ENCODE measurements at places on chromosomes 6 and 20.

DNA sequence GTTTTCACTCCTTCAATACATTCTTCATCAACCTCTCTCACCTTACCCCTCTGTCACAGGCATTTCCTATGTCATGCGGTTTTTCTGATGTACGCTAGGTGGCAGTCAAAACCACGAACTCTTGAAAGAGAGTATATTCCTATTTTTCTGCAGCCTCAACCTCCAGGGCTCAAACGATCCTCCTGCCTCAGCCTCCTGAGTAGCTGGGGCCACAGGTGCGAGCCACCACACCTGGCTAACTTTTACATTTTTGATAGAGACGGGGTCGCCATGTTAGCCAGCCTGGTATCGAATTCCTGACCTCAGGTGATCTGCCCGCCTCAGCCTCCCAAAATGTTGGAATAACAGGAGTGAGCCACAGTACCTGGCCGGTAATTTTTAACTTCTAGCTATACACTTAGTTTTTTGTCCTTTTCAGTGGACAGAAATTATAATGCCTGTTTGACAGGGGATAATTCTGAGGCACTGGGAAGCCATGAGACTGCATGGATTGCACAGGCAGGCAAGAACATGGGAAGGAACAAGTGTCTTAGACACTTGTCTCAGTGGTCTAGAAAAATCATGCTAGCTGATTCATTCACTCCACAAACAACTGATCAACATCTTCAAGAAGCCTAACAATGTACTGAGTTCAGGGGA is 22.5 kb upstream of the HFE start:
- DNase-seq: no peak

DNA sequence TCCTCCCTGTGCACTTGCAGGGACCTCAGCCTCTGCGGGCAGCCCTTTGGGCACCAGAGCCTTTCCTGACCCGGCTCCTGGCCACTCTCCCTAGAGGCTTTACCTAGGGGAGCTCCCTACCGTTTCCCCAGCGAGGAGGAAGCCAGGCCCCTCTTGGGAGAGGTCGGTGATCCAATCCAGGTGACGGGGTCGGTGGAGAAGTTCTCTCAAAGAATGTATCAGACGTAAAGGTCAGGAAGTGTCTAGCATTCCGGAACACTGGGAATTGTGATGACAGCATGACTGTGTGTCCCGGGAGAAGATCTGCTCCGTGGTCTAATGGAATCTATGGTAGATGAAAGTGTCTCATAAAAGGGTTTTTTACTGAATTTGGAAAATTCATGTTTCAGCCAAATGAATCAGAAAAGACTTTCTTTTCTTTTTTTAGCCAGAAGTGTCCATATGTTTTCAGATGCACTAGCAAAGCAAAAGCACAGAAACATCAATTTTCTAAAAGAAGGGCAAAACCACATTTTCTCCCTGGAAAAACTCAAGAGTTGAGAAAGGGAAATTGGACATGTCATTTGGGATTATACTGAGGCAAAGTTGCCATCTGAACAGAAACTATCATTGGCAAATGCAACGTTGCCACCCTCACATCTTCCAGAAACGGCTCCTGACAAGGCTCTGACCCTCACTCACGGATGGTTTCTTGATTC is 289.4 kb downstream of the THBS2 start:
- no peak for DNase-seq

- DNase-seq: peak; percentile 23
Measured at GRCh38 chr20:17610566-17611289, 40.9 kb downstream of the DSTN start.

DNA sequence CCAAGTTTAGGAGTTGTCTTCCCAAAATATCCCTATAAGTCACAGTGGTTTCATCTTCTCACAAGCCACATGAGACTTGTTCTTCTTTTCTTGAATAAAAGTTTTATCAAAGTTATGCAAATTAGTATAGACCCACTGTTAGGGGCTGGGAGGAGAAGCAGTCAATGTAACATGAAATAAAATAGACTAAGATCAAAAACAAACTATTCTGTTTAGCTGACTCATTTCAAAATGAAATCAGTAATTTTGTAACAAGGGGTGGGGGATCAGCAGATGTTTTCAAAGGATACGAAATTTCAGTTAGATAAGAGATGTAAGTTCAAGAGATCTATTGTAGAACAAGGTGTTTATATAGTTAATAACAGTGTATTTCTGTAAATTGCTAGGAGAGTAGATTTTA is 339.6 kb upstream of the PRDM1 start:
- DNase-seq: no peak

- no peak for DNase-seq
Measured at GRCh38 chr20:8912731-8913130, 156.2 kb upstream of the PLCB4 start.

GRCh38 chr6:164554700-164555476 is 754.5 kb downstream of the C6orf118 start:
- DNase-seq: no peak

Data from stimulated activated CD8-positive, alpha-beta memory T cell treated with anti-CD3 and anti-CD28 coated beads, Interleukin-15, amount 100 ng/mL, for 4 hours (primary cell).